Brain (organoid and tissue), 16 donors: ENCODE measurements at places on chromosomes 1 and 21.
A peak's percentile ranks its signal among the peaks of the same experiment; 100 is the strongest.

DNA sequence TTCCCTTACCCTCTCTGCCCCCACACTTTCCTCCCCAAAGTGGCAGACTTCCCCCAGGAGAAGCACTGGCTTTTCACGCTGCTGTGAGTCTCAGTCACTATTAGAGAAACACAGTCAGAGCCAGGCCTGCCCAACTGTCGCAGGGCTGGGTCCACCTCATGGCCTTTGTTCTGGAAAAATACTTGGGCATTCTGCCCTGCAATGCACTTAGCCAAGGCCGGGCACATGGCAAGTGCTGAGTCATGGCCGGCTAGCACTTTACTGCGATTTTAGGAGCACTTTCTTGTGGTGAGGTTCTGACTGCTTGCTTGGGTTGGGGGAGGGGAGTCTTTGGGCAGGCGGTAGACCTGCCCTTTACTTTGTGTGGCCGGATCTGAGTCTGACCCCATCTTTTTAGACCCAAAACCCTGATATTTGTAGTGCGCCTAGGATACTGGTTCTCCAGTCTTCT lies 7.7 kb downstream of the EPHX1 start:
- DNase-seq: peak; percentile 78

DNA sequence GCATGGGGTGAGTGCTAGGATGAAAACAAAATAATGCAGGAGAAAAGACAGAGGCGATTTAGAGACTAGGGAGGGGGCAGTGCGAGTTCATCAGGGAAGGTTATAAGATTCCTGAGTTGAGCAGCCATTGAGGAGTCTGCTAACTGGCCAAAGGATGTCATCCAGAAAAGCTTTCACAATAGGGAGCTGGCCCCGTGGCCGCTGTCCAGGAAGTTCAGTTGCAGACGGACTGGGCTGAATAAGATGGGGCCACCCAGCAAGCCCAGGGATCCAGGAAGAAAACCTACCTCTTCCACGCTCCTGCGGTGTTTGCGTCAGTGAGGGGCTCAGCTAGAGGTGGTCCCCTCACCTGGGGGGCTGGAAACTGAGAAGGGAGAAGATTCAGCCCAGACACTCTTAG lies 4.0 kb upstream of the PKP1 start:
- DNase-seq: no peak

DNA sequence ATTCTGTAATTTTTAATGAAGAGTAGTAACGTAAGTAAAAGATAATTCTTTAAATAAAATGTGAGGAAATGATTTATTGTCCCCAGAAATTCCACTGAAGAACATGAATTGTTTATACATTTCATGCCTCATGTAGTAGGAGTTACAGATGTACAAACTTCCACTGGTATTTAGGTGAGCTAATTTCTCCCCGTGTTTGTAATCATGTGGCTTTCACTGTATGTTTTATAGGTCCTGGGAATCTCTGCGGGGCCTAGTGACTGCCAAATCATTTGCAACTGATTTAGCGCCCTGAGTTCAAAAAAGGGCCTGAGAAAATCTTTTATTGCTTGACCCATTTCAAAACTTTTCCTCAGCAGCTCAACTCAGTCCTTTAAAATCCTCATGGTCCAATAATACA lies 30.5 kb upstream of the FASLG start:
- DNase-seq: no peak

DNA sequence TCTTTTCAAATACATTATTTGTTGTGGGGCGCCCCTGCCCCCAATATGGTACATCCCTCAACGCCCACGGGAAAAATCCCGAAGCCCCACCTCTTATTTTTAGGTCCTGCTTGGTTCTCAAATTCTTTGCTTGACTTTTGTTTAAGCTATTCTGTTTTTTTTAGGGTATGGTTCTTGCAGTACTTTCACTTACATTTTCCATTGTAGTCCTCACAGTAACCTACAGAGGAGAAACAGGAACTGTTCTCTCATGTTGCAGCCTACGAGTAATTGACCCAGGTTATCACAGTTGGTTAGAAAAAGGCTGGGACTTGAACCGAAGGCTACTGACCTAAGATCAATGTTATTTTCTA lies 697 bp upstream of the C21orf91 start:
- DNase-seq: no peak

DNA sequence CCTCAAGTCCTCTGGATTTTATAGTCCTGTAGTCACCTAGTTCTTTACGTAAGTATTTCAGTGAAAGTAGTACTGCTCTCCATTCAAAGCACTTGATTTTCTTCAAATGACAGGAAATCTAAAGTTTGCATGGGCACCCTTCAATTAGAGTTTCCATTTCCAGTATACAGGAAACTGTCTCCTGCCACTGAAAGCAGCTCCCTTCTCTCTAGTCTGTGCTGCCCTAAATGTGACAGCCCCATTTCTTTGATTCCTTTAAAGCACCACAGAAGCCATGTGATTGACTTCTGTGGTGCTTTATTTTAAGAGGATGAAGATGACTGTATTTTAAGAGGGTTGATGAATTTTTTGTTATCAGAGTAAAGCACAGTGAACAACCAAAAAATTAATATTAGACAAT lies 226.1 kb downstream of the DNAH14 start:
- no peak for DNase-seq

DNA sequence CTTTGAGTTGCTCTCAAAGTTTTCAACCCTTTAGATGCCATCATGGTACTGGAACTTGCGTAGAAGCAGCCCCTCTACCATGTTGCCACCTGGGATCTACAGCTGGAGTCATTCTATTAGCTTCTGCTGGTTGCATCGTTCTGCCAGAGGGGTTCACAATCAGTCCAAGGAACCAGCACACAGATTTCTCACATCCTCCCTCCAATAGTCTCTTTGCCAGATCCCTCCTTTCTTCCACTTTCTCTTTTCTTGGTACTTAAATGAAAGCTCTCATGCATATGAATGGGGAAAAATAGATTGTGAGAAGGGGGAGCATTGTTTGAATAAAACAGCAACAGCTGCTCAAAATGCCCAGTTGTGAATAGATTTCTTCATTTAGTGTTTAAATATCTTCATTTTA lies 4.2 kb upstream of the C8A start:
- DNase-seq: no peak

- no peak for DNase-seq
These were observed 81.8 kb downstream of the LYST start for GRCh38 chr1:235784950-235785349.
